ENCODE measurements at places on chromosomes 1 and 21. TPM values are rescaled to one million over a fixed set of nuclear protein-coding genes. Genes with fewer than 3 reads are reported as not detected.

The TGFBR3 gene
- 21.1 TPM for total RNA-seq

The VSIG8 gene
- not detected for total RNA-seq

The SYNC gene
- 20.5 TPM for total RNA-seq

The KIAA1614 gene
- total RNA-seq, result 4.5 TPM

The RGS7 gene
- 2.7 TPM for total RNA-seq

The LCE2C gene
- total RNA-seq, result not detected

Measured in regular cardiac myocyte (primary cell).